ENCODE measurements at places on chromosomes 5 and 9.

DNA sequence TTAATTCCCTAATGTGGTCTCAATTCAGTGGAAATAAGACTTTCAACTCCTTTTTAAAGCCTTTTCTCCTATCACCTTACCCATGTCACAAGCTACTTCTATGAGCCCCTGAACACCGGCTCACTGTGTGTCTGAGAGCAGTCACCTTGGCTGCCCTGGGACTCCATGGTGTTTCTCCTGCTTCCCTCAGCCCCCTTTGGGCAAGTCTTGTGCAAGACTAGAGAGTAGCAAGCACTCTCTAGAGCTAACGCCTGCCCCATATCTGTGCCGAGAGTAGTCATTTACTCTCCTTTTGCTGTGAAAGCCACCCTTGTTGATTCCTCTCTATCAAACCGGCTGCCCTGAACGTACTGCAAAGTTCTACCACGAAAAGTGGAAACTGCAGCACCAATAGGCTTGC, 77.9 kb upstream of the DAB2 start:
- no peak for DNase-seq

GRCh38 chr9:95903398-95903797, 27.9 kb downstream of the ERCC6L2 start:
- DNase-seq = no peak

- no peak for DNase-seq
Observed at GRCh38 chr9:78307360-78307759, 10.4 kb downstream of the PSAT1 start.

DNA sequence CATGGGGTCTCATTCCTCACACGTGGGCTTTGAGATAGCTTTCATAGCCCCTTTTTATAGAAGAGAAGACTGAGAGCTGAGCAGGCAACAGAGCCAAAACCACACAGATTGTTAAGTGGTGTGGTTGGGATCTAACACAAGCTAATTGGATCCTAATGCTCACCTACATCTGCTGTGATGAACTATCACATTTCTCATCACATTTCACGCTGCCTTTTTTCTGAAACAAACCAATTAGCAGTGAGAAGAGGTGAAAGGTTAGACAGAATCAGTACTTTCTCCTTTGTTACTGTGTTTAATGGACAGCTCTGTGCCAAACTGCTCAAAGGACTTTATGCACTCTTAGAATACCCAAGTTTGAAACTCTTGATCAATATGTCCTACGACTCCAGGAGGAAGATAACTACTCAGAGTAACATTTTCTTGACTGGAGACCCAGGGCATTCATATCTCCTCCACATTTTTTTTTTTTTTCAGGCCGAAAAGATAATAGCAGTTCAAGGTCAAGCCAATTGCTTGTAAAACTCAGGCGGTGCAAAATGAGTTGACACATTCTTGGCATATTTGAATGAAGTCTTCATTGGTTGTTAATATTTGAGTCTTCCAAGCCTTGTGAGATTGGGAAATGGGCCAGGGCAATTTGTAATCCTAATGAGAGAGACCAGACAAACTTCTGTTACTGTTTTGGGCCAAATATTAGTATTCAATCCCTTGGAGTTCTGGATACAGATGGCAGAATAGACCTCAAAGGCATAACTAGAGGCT, 138.4 kb downstream of the KCTD16 start:
- DNase-seq = no peak

DNA sequence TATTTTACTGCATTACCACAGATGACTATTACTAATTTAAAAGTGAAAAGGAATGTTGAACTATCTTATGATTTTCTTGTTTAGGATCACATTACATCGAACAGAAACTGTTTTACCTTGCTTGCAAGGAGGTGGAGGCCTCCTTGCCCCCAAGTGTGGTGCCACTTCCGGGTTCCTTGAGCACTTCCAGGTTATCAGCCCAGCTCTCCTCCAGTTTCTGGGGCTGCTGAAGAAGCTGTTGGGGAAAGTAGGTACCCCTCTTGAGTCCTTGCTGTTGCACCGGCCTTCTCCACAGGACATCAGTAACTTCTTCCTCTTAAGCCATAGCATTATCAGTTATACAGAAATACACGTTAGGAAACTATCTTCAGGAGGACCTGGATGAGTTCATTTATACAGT, 278.2 kb downstream of the DMRT2 start:
- no peak for DNase-seq

GRCh38 chr9:121703014-121703734, 51.7 kb downstream of the DAB2IP start:
- no peak for DNase-seq

Measured in activated naive CD8-positive, alpha-beta T cell treated with anti-CD3 and anti-CD28 coated beads, Interleukin-2, amount 50 U/mL, for 16 hours (primary cell).